ENCODE measurements at places on chromosomes 11 and 22. TPM values are rescaled to one million over a fixed set of nuclear protein-coding genes. Genes with fewer than 3 reads are reported as not detected.

The NLRP6 gene
- 2.4 TPM for total RNA-seq

The DAGLA gene
- total RNA-seq, result 0.09 TPM

The NCF4 gene
- total RNA-seq, result 57.0 TPM

The MS4A6E gene
- total RNA-seq, result not detected

The TMEM45B gene
- total RNA-seq, result 0.36 TPM

The FBLN1 gene
- not detected for total RNA-seq

The KRTAP5-1 gene
- total RNA-seq, result not detected

The TYR gene
- not detected for total RNA-seq

The ANO1 gene
- not detected for total RNA-seq

The DBX1 gene
- not detected for total RNA-seq

The CHST1 gene
- total RNA-seq, result not detected

The CCDC73 gene
- total RNA-seq, result 0.11 TPM

The C11orf65 gene
- 0.39 TPM for total RNA-seq

The SLC5A12 gene
- total RNA-seq, result not detected

The C11orf42 gene
- total RNA-seq, result not detected

The CCDC15 gene
- 9.5 TPM for total RNA-seq

The ARHGAP1 gene
- 87.5 TPM for total RNA-seq

The TRIOBP gene
- total RNA-seq, result 48.6 TPM

The OR6A2 gene
- total RNA-seq, result 0.23 TPM

The NAT10 gene
- 92.1 TPM for total RNA-seq

The GRM5 gene
- not detected for total RNA-seq

The AQP11 gene
- total RNA-seq, result 0.95 TPM

The KCNJ1 gene
- total RNA-seq, result not detected

The TRPM5 gene
- not detected for total RNA-seq

The BDNF gene
- not detected for total RNA-seq

The DEUP1 gene
- total RNA-seq, result not detected

The KREMEN1 gene
- total RNA-seq, result 0.23 TPM

The OR6Q1 gene
- total RNA-seq, result not detected

The OR5B21 gene
- 0.82 TPM for total RNA-seq

The GGTLC3 gene
- not detected for total RNA-seq

The ILK gene
- 128 TPM for total RNA-seq

The FHIP1B gene
- 20.5 TPM for total RNA-seq

The OR5F1 gene
- not detected for total RNA-seq

The CSRP3 gene
- not detected for total RNA-seq

The MUC15 gene
- not detected for total RNA-seq

The OR8D1 gene
- total RNA-seq, result not detected

The IGF2 gene
- total RNA-seq, result not detected

The FXYD6 gene
- not detected for total RNA-seq

The RTL10 gene
- 15.0 TPM for total RNA-seq

Data from T-helper 2 cell treated with Interferon-gamma antibody and Interleukin-4, amounts not matched to agents 100 ng/mL and 5 ng/mL, for 36 hours (primary cell).